ENCODE measurements at places on chromosomes 7 and 10.

DNA sequence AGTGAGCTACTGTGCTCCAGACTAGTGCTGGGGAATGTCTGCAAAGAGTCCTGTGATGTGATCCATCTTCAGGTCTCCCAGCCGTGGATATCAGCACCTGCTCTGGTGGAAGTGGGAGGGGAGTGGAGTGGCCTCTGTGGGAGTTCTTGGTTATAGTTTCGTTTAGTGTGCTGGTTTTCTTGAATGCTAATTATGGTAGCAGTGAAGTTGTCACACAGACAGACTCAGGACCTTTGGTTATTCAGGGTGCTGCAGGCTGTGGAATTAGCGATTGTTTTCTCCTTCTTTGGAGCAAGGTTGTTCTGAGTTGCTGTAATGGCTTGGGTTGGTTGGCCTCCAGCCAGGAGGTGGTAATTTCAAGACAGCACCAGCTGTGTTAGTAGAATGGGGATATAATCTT is 132.7 kb upstream of the HGF start:
- no peaks in the 10 kb centered on the region for H3K36me3 ChIP-seq

- peaks cover 12% of the 10 kb centered on the region for H3K27me3 ChIP-seq
- no peaks in the 10 kb centered on the region for H3K36me3 ChIP-seq
- no peak for DNase-seq
- peaks cover 7% of the 10 kb centered on the region for H3K4me1 ChIP-seq
- no peak overlapping the region for H3K4me3 ChIP-seq
These were observed 80.7 kb downstream of the ZNF365 start for GRCh38 chr10:62454687-62455397.

GRCh38 chr10:42850931-42851330 is 68.3 kb downstream of the BMS1 start:
- DNase-seq: no peak
- H3K27me3 ChIP-seq: peaks cover 22% of the 10 kb centered on the region
- H3K4me3 ChIP-seq: no peak overlapping the region

GRCh38 chr7:22671177-22671879 is 55.7 kb upstream of the IL6 start:
- no peak overlapping the region for H3K27ac ChIP-seq
- peaks cover 9% of the 10 kb centered on the region for H3K27me3 ChIP-seq
- peaks cover 53% of the 10 kb centered on the region for H3K4me1 ChIP-seq
- no peak for DNase-seq

GRCh38 chr7:69095127-69095526 is 503.1 kb upstream of the AUTS2 start:
- no peak overlapping the region for H3K4me3 ChIP-seq
- H3K4me1 ChIP-seq: no peaks in the 10 kb centered on the region
- no peak overlapping the region for H3K27ac ChIP-seq
- no peaks in the 10 kb centered on the region for H3K27me3 ChIP-seq

- no peak for DNase-seq
- H3K27ac ChIP-seq: no peak overlapping the region
- no peaks in the 10 kb centered on the region for H3K4me1 ChIP-seq
- H3K36me3 ChIP-seq: peaks cover 2% of the 10 kb centered on the region
These were observed 43.8 kb downstream of the EXOC6 start for GRCh38 chr10:92891885-92892690.

GRCh38 chr10:128694851-128695725 is 568.9 kb upstream of the MKI67 start:
- no peaks in the 10 kb centered on the region for H3K36me3 ChIP-seq
- no peak overlapping the region for H3K4me3 ChIP-seq
- DNase-seq: no peak
- no peaks in the 10 kb centered on the region for H3K27me3 ChIP-seq
- H3K4me1 ChIP-seq: no peaks in the 10 kb centered on the region
- no peak overlapping the region for H3K27ac ChIP-seq

- H3K27ac ChIP-seq: peak overlapping the region; percentile 96
- no peak for DNase-seq
- H3K27me3 ChIP-seq: no peaks in the 10 kb centered on the region
- no peaks in the 10 kb centered on the region for H3K36me3 ChIP-seq
These were observed 4.6 kb upstream of the TMEM139 start for GRCh38 chr7:143280160-143280559.

GRCh38 chr10:22427101-22427500 is 81.8 kb downstream of the SPAG6 start:
- peaks cover 5% of the 10 kb centered on the region for H3K4me1 ChIP-seq
- no peak for DNase-seq
- H3K27me3 ChIP-seq: peaks cover 50% of the 10 kb centered on the region
- H3K27ac ChIP-seq: no peak overlapping the region
- no peaks in the 10 kb centered on the region for H3K36me3 ChIP-seq

DNA sequence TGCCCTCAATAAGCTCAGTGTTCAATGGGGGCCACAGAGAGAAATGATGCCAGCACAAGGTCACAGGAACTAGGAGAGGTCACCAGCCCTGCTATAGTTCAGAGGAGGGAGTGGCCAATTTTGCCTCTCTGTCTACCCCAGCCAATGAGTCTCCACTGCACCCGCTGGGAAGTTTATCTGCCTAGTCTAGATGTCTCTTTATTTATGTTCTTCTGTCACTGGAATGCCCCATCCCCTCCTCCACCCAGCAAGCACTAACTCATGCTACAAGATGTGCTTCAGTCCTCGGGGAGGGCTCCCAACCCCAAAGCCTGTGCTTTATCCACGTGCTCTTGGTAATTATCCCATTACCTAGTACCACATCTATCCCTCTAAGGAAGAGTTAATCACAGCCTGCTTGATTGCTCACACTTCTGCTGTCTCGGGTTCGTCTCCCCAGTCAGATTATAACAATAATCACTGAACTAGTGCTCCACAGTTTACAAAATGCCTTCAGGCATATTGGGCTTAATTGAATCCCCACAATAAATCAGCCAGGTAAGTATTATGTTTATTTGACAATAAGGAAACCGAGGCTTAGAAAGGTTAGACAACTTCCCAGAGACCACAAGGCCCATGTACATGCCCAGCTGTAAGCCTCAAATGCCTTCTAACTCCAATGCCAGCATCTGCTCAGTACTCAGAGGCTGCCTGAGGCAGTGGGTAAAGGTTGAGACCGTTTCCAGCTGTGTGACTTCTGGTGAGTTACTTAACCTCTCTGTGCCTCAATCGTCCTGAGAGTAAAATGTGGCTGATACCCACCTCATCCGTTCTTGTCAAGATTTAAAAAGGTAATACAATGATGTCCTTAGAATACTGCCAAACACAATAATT is 3.9 kb downstream of the HIP1 start:
- no peak for DNase-seq
- H3K36me3 ChIP-seq: no peaks in the 10 kb centered on the region
- peaks cover 9% of the 10 kb centered on the region for H3K4me1 ChIP-seq
- peaks cover 12% of the 10 kb centered on the region for H3K27me3 ChIP-seq

DNA sequence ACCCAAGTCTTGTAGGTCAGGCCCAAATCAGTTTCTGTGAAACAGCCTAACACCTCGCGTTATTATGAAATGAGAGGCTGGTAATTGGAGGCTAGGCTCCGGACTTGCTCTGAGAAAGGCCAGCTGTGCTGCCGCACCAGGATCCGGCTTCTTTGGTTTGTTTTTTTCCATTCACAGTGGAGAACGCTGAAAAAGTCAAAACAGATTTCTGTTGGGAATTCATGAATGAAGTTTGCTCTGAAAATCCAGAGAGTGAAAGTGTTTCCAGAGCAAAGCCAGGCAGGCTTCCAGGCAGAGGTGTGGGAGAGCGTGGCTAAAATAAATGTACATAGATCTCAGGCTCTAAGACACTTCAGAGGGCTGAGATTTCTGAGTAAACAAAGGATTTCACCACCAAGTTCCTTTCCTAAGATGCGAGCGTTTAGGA is 240.1 kb downstream of the TRIL start:
- H3K27ac ChIP-seq: no peak overlapping the region
- H3K4me3 ChIP-seq: no peak overlapping the region
- H3K4me1 ChIP-seq: no peaks in the 10 kb centered on the region
- no peak for DNase-seq
- H3K27me3 ChIP-seq: no peaks in the 10 kb centered on the region
- no peaks in the 10 kb centered on the region for H3K36me3 ChIP-seq

DNA sequence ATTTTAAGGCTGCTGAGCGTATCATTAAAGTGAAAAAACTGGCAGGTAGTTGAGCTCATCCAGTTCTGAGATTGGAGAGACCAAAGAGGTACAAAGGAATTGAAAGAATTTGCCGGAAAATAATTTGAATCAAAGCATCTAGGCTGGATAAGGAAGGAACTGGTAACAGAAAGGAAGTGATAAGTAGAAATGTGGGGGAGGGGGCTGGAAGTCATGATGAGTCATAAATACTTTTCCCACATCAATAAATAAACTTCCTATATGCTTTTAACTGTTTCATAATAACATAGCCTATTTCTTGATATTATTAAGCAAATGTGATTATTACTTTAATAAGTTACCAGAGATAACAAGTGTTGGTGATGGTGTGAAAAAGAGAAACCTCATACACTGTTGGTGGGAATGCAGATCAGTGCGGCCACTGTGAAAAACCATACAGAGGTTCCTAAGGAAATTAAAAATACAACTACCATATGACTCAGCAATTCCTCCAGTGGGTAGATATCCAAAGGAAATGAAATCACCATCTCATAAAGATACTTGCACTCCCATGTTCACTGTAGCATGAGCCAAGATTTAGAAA is 27.0 kb downstream of the ZNF438 start:
- no peaks in the 10 kb centered on the region for H3K27me3 ChIP-seq
- DNase-seq: no peak
- no peak overlapping the region for H3K4me3 ChIP-seq
- H3K36me3 ChIP-seq: peaks cover 7% of the 10 kb centered on the region
- peak overlapping the region; percentile 48 for H3K27ac ChIP-seq
- peaks cover 37% of the 10 kb centered on the region for H3K4me1 ChIP-seq

- H3K36me3 ChIP-seq: no peaks in the 10 kb centered on the region
- DNase-seq: no peak
- no peak overlapping the region for H3K27ac ChIP-seq
- H3K27me3 ChIP-seq: peaks cover 2% of the 10 kb centered on the region
- H3K4me3 ChIP-seq: no peak overlapping the region
These were observed 119.8 kb downstream of the SLIT1 start for GRCh38 chr10:97065686-97066660.

GRCh38 chr7:149599636-149600206 is 102.1 kb upstream of the ZNF746 start:
- peaks cover 56% of the 10 kb centered on the region for H3K36me3 ChIP-seq
- peaks cover 26% of the 10 kb centered on the region for H3K4me1 ChIP-seq

DNA sequence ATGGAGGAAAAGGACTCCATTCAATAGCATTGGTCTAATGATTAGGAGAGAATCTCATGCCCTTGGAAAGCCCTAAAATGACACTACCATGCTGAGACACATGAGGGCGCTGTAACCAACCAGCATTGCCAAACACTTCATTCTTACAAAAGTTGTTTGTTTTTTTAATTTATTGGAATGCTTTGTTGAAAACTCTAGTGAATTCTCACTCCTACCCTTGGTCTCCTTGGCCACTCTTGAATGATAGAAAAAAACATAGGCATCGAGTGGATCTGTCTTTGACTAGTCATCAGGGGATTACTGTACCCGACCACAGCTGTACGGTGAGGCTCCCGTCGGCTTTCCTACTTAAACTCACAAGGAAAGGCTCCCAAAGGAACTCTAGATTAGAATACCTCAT is 29.3 kb upstream of the ADD3 start:
- H3K4me1 ChIP-seq: peaks cover 2% of the 10 kb centered on the region
- H3K27me3 ChIP-seq: peaks cover 10% of the 10 kb centered on the region
- DNase-seq: peak; percentile 89
- no peak overlapping the region for H3K27ac ChIP-seq
- H3K36me3 ChIP-seq: no peaks in the 10 kb centered on the region
- H3K4me3 ChIP-seq: no peak overlapping the region

GRCh38 chr10:929960-930624 is 1.4 kb downstream of the LARP4B start:
- peak; percentile 63 for DNase-seq
- peak overlapping the region; percentile 92 for H3K27ac ChIP-seq
- H3K4me3 ChIP-seq: peak overlapping the region; percentile 92
- H3K27me3 ChIP-seq: no peaks in the 10 kb centered on the region

- no peak overlapping the region for H3K4me3 ChIP-seq
- no peak overlapping the region for H3K27ac ChIP-seq
- no peaks in the 10 kb centered on the region for H3K4me1 ChIP-seq
- no peaks in the 10 kb centered on the region for H3K36me3 ChIP-seq
These were observed 41.6 kb upstream of the SDHAF3 start for GRCh38 chr7:97075928-97076327.

DNA sequence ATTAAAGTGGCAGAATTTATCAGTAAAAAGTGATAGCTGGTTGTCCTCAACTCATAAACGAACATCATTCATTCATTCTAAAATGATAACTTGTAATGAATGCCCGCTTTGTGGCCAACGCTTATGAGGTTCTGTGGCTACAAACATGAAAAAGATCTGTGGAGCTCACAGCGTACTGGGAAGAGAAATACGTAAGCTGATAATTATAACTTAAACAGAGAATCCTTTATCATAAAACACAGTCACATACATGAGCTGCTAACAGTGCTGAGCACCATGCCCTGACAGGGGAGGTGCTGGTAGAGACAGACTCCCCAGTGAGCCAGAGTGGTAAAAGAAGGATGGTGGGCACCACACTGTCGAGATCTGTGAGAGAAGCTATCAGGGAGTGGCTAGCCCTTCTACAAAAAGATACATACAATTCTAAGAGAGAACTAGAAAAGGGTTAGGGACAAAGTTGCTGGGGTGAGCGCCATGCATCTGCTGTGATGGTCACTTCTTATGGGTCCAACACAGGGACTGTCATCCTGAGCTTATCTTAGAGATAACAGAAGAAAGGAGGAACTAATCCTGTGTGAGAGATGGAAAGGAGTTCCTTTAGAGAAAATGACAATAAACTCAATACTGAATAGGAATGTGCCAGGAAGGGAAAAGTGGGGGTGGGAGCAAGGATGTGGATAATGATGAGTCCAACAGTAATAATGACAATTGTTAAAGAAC is 106.7 kb downstream of the USP6NL start:
- peaks cover 2% of the 10 kb centered on the region for H3K4me1 ChIP-seq
- no peaks in the 10 kb centered on the region for H3K36me3 ChIP-seq
- peaks cover 22% of the 10 kb centered on the region for H3K27me3 ChIP-seq
- no peak overlapping the region for H3K4me3 ChIP-seq

DNA sequence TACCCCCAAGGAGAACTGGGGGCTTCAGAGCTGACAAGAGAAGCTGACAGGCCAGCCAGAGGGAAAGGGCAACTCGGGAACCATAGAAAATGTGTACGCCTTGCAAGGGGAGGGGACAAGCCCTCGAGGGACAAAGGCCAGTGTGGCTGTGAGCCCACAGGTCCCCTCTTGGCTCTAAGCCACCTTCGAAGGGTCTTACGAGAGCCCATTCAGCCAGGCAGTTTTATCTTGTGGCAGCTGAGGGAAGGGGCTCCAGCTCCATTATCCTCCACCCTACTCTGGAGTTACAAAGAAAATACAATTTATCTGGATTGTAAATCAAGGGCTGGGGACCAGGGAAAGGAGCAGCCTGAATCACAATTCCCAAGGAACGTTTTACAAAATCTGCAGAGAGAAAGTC is 159.5 kb upstream of the ZMIZ1 start:
- no peak for DNase-seq
- no peaks in the 10 kb centered on the region for H3K36me3 ChIP-seq
- no peaks in the 10 kb centered on the region for H3K27me3 ChIP-seq
- no peak overlapping the region for H3K4me3 ChIP-seq
- no peak overlapping the region for H3K27ac ChIP-seq

- no peak overlapping the region for H3K4me3 ChIP-seq
- DNase-seq: peak; percentile 30
- H3K27ac ChIP-seq: no peak overlapping the region
- H3K36me3 ChIP-seq: peaks cover 42% of the 10 kb centered on the region
These were observed 92.1 kb downstream of the UPF2 start for GRCh38 chr10:11950325-11951018.

All from activated CD4-positive, alpha-beta T cell treated with anti-CD3 and anti-CD28 coated beads, Interleukin-2, amount 10 ng/mL, durations not matched to agents 24 days and 14 days (primary cell).